Right atrium auricular region (tissue), 2 donors: ENCODE measurements at places on chromosomes 16 and 17.

GRCh38 chr17:5631958-5632590, 47.8 kb upstream of the NLRP1 start:
- H3K4me1 ChIP-seq = no peaks in the 10 kb centered on the region
- DNase-seq = no peak
- H3K27me3 ChIP-seq = no peaks in the 10 kb centered on the region
- H3K4me3 ChIP-seq = no peak overlapping the region
- H3K27ac ChIP-seq = no peak overlapping the region

GRCh38 chr16:52861614-52862022, 191.1 kb downstream of the CHD9NB start:
- H3K27ac ChIP-seq = no peak overlapping the region
- DNase-seq = no peak
- no peaks in the 10 kb centered on the region for H3K27me3 ChIP-seq
- no peaks in the 10 kb centered on the region for H3K36me3 ChIP-seq
- no peaks in the 10 kb centered on the region for H3K4me1 ChIP-seq

- no peaks in the 10 kb centered on the region for H3K27me3 ChIP-seq
- H3K4me3 ChIP-seq = no peak overlapping the region
- no peaks in the 10 kb centered on the region for H3K36me3 ChIP-seq
Observed at GRCh38 chr16:57878586-57878985, 76.3 kb upstream of the KIFC3 start.

DNA sequence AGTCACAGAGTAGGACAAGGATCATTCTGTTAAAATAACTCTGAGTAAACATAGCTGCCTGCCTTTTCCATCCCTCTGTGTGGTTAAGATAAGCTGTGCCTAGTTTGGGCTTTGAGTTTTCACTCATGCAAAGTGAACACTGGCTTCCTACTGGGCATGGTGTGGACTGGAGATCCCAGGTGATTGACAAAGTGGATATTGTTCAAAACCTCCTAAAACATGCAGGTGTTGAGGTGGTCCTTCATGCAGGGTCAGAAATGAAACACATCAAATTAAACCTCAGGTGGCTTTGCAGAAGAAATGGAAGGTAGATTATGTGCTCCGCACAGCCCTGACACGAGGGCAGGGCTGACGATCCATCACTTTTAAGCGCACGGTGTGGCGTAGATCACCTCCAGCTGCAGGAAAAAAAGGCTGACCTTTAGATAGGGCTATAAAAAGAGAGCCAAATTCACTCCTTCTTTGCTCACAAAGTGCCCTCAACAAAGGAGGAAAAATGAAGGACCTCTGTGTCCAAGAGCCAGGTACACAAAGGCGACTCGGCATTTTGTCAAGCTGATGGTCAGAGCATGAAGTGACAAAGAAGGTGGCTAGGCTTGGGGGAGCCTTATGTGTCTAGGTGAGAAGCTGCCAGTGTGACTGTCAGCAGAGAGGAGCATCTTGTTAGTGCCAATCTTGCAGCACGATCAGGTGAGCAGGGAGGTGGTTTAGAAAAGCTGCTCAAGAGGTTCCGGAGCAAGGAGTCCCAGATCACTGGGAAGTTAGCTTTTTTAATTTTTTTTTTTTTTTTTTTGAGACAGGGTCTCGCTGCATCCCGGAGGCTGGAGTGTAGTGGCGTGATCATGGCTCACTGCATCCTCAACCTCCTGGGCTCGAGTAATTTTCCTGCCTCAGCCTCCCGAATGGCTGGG, 19.9 kb upstream of the ITPRIPL2 start:
- no peaks in the 10 kb centered on the region for H3K27me3 ChIP-seq
- no peak overlapping the region for H3K4me3 ChIP-seq
- H3K27ac ChIP-seq = no peak overlapping the region
- DNase-seq = no peak

DNA sequence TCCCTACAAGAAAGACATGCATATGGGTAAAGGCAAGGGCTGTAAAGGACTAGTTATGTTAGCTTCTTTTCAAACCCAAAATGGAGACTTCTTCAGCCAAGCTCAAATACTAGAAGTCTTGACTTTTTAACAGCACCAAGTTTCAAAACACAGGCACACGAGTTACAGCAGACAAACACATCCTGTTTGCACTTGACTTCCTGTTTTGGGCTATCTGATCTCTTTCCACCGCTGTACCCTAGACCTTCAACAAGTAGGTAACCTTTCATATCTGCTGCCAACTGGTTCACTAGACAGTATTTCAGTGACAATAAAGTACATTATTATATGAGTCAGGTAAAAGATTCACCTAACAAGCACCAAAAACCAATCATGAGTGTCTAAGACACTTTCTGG, 12.3 kb downstream of the RFFL start:
- H3K4me3 ChIP-seq = no peak overlapping the region
- peaks cover 22% of the 10 kb centered on the region for H3K4me1 ChIP-seq

- H3K27me3 ChIP-seq = no peaks in the 10 kb centered on the region
Observed at GRCh38 chr17:56985371-56986162, 7.6 kb downstream of the SCPEP1 start.

DNA sequence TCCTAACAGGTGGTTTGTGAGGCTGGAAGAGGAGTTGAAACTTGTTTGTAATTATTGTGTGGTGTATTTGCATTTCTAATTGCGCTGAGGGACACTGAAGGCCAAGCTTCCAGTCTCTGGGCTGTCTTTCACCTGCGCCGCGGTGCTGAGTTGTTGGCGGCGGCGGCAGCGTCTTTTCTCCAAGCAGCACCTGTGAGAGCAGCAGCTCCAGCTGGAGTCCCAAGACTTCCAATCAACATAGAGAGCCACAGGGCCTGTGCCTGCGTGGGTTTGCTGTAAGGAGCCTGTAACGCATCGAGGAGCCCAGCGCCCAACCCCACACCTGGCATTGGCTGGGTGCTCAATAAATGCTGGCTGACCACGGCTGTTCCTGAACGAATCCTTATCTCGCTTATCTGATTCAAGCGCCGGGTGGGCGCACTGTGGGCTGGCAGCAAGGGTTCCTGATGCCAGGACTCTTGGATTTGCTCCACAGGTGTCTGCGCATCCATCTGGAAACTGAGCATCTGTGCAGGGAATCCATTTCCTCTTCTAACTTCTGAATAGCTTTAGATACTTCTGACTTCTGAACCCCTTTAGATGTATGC, 138.1 kb downstream of the ASIC2 start:
- H3K4me1 ChIP-seq = no peaks in the 10 kb centered on the region
- no peak overlapping the region for H3K27ac ChIP-seq
- H3K27me3 ChIP-seq = no peaks in the 10 kb centered on the region
- H3K4me3 ChIP-seq = no peak overlapping the region
- H3K36me3 ChIP-seq = no peaks in the 10 kb centered on the region

DNA sequence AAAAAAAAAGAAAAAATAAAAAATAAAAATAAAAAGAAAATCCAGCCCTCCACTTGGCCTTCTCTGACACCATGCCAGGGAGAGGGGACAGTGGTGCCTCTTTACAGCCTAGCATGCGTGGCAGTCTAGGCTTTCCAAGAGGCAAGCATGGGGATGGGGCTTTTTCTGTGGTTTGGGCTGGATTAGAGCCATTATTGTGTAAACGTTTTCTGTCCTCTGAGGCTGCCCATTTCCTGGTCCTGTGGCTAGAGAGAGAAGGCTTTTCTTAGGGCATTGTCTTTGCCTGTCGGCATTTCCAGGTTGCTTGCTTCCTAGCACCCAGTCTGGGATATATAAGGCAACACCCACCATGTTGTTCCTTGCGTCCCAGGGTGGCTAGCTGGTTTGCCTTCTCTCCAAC, 2.7 kb upstream of the DHRS7B start:
- no peak overlapping the region for H3K27ac ChIP-seq
- DNase-seq = no peak
- H3K36me3 ChIP-seq = no peaks in the 10 kb centered on the region
- H3K4me1 ChIP-seq = peaks cover 33% of the 10 kb centered on the region
- no peaks in the 10 kb centered on the region for H3K27me3 ChIP-seq
- no peak overlapping the region for H3K4me3 ChIP-seq

DNA sequence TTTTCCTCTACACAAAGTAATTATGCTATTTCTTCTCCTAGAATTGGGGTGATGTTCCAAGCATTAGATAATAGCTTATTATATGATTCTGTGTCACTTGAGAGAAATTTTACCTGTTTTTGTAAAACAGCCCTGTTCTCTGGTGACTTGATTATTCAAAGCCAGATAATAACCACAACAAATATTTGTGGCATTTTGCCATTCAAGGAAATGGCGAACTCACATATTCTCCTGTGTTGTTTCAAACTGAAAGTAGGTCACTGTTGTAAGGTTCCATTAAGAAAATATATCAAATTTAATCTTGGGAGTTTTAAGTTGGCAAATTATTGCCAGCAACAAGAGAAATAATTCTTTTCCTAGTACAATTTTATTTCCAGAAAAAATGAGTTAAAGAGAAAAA, 124.8 kb downstream of the STXBP4 start:
- H3K27ac ChIP-seq = no peak overlapping the region
- DNase-seq = no peak
- no peak overlapping the region for H3K4me3 ChIP-seq
- no peaks in the 10 kb centered on the region for H3K27me3 ChIP-seq

- DNase-seq = no peak
- no peak overlapping the region for H3K4me3 ChIP-seq
- no peaks in the 10 kb centered on the region for H3K4me1 ChIP-seq
- no peaks in the 10 kb centered on the region for H3K36me3 ChIP-seq
Observed at GRCh38 chr16:86217891-86218270, 292.4 kb upstream of the FOXF1 start.

DNA sequence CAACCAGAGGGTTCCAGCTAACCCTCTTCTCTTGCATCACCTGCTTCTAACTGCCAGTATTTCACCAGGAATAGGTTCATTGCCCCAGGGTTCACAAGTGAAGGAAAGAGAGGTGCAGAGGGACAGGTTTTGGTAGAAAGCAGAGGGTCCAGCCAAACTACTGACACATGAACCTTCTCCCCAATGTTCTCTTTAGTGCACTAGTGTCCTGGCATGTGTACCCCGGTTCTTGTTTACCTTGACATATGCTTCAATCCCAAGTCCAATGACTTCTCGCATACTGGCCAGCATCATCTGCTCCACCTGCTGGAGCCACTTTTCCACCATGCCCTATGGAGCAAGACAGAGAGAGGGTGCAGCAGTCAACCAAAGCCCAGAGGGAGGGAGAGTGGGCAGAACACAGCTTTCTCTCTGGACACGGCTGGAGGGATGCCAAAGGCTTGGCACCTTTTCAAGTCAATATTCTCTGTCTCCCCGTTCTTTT, 90.6 kb downstream of the DNAH3 start:
- H3K36me3 ChIP-seq = no peaks in the 10 kb centered on the region
- no peak overlapping the region for H3K4me3 ChIP-seq
- H3K27ac ChIP-seq = no peak overlapping the region

- no peaks in the 10 kb centered on the region for H3K36me3 ChIP-seq
- H3K4me1 ChIP-seq = no peaks in the 10 kb centered on the region
- no peak overlapping the region for H3K4me3 ChIP-seq
- DNase-seq = no peak
- H3K27me3 ChIP-seq = no peaks in the 10 kb centered on the region
Observed at GRCh38 chr16:1223355-1224214, 1.5 kb downstream of the TPSG1 start.

- H3K4me1 ChIP-seq = no peaks in the 10 kb centered on the region
- no peak overlapping the region for H3K27ac ChIP-seq
- H3K4me3 ChIP-seq = no peak overlapping the region
- no peaks in the 10 kb centered on the region for H3K27me3 ChIP-seq
Observed at GRCh38 chr17:58028578-58028977, 21.5 kb upstream of the SRSF1 start.
